ENCODE measurements at places on chromosomes 1 and 21. TPM values are rescaled to one million over a fixed set of nuclear protein-coding genes. Genes with fewer than 3 reads are reported as not detected.
A peak's percentile ranks its signal among the peaks of the same experiment; 100 is the strongest.

DNA sequence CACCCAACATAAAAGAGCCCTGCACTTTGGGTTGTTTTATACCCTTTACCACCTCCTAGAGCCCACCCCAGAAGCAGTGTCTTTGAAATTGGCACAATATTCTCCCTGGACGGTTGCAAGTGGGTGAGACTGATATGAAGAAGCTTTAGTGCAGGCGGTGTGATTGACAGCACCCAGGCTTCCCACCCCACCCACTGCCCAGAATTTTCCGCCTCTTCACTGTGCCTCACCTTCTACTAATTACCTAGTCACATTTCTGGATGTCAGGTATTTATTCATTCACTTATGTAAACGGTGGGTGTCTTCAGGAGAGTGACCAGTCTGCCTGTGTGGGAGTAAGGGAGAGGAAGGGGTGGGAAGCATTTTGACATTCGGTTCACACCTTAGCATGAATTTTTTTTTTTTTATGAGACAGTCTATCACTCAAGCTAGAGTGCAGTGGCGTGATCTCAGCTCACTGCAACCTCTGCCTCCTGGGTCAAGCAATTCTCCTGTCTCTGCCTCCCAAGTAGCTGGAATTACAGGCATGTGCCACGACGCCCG lies 1.7 kb upstream of the FAM89A start:
- no peak for DNase-seq

DNA sequence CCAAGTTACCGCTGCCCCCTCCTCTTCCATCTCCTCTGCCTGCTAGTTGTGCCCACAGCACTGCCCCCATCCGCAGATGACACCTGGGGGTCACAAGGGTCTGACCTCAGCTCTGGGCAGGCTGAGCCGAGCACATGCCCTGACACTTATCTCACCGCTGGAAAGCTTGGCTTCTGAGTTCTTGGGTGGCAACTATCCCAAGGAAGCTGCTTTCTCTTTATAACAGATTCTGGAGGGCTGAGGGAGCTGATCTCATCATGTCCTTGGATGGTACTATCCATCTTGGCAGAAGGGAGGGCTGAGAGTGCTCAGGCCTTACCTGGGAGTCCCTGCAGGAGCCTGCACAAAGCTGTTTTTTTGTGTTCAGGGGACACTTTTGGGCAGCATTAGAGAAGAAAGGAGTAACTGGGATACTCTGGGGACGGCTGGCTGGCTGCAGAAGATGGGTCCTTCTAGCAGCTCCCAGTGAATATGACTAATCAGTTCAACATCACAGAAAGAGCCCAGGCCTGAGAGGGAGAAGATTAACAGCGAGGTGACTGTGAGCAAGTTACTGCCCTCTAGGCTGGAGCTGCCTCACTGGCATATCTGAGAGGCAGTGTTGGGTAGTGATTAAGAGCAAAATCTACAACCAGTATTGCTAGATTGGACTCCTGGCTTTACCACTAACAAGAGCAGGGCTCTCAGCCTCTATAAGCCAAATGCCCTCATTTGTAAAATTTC lies 71.6 kb downstream of the PLXNA2 start:
- no peak for DNase-seq

- no peak for DNase-seq
These were observed 8.1 kb upstream of the ACOT7 start for GRCh38 chr1:6401673-6402072.

DNA sequence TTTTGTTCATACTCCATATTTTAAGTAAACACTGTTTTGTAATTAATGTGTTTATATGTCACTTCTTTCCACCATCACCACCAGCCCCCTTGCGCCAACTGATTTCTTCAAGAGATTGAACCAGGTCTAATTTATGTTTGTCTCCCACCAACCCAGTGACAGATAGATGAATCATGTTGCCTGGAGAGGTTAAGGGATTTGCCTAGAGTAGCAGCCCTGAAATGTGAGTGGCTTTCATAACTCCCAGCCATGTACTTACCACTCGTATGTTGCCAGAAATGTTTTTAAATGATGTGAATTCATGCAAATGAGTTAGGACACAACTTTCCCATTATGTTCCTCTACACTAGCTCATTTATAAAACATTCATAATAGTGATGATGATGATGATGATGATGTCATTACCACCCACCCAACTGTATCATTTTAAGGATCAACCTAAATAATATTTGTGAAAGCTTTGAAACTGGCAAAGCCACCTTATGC lies 86.9 kb downstream of the LRRC8D start:
- DNase-seq, result peak; percentile 21

- DNase-seq, result peak; percentile 39
These were observed 57.3 kb downstream of the MAB21L3 start for GRCh38 chr1:116168277-116169032.

DNA sequence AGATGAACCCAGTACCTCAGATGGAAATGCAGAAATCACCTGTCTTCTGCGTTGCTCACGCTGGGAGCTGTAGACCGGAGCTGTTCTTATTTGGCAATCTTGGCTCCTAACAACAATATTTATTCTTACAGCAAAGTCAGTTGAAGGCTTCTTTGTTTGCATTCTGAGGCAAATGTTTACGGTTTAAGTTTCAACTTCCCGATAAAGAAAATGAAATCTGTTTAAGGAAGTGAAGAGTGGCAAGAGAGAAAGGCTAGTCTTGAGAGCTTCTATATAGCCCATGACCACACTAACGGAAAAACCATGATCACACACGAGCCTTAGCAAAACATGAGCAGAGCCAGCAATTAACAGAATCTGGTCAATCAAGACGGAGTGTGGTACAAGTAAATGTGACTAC lies 122.6 kb upstream of the ZNHIT6 start:
- no peak for DNase-seq

Gene GJA4
- not detected for total RNA-seq
